ENCODE measurements at places on chromosomes 7 and 10.

GRCh38 chr10:121112579-121113384, 261.6 kb downstream of the WDR11 start:
- DNase-seq = no peak

- no peak for DNase-seq
Measured at GRCh38 chr10:125149036-125149679, 11.2 kb downstream of the CTBP2 start.

- no peak for DNase-seq
Measured at GRCh38 chr7:80614851-80615271, 23.6 kb upstream of the CD36 start.

DNA sequence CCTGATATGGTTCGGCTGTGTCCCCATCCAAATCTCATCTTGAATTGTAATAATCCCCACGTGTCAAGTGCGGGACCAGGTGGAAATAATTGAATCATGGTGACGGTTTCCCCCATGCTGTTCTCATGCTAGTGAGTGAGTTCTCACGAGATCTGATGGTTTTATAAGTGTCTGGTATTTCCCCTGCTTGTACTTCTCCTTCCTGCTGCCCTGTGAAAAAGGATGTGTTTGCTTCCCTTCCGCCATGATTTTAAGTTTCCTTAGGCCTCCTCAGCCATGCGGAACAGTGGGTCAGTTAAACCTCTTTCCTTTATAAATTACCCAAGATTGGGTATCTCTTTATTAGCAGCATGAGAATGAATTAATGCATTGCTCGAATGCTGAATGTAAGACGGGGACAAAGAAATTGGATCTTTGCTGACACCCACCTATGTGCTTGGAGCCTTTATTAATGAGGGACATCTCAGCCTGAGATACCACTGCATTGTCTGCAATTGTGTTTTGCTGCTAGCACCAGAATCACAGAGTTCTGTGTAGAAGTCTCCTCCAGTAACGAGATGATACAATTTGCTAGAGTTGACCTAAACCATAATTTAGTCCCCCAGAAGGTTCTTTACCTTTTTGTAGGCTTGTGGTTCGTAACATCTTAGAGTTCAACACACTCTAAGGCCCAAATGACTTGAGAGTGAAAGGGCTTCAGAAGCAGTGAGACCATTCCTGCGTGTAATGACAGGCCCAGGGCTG, 28.6 kb downstream of the SLC35B4 start:
- no peak for DNase-seq

Data from T-helper 2 cell treated with Interferon-gamma antibody and Interleukin-4, amounts not matched to agents 5 μg/mL and 100 μg/mL, for 36 hours (primary cell).